Caco-2 (cell line): ENCODE measurements at places on chromosomes 2 and 18.

DNA sequence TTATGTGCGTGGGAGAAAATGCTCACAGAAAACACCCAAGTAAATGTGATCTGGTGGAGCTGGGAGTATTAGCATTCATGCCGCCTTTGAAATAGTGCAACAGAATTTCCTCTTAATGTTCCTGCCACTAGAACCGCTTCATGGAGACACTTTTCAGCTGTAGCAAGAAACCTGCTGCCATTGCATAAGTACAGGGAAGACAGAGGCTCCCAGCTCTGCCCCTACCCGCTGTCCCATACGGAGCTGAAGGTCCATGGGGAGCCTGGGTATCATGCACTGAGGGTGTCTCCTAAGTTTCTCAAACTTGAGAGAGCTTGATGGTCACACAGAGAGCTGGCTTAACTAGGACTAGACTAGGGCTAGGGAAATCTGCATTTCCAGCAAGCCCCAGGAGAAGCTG, 49.6 kb downstream of the CRIM1 start:
- DNase-seq = no peak

DNA sequence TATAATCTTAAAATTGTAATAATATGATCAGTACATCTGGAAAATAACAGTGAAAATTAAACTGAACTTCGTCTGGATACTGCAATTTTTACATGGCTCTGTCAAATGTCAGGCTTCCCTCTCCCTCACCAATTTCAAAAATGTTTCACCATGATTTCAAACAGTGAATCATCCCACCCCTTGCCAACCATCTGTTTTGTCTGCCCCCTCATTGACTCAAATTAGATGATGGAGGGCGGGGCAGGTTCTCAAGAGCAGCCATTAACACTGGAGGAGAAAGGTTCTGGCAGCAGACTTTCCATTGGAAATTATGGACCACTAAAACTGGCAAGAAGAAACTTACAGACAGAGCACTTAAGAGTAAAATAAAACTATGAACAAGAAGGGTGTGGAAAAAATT, 1195.7 kb upstream of the ZEB2 start:
- DNase-seq = no peak

DNA sequence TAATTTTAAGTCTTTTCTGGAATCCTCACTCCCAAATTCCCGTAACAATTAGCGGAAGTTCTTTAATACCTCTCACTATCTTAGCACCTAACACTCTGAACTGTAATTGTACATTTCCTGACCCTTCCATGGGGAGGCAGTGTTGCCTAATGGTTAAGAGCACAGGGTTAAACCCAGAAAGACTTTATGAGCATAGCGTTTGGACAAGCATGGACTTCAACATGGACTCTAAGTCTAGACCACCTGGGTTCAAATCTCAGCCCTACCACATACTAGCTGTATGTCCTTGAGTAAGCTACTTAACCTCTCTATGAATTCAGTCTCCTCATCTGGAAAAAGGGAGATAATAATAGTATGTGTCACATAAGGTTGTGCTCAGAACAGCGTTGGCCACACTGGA, 13.0 kb downstream of the ANTXR1 start:
- peak; percentile 69 for DNase-seq

DNA sequence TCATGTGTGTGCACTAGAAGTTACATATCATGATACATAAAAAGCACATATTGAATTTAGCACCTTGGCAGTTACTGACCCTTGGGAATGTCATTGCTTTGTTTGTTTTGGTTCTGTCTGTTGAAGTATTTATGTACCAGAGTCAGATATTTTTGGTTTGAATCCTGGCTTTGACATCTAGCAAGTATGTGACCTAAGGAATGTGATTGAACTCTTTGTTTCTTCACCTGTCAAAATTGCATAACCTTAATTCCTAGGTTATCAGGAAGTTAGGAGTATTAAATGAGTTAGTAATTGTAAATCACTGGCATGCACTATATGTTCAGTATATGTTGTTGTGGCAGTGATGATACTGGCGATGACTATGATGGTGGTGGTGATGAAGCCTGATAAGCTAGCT, 1003.5 kb upstream of the NRXN1 start:
- DNase-seq = no peak

DNA sequence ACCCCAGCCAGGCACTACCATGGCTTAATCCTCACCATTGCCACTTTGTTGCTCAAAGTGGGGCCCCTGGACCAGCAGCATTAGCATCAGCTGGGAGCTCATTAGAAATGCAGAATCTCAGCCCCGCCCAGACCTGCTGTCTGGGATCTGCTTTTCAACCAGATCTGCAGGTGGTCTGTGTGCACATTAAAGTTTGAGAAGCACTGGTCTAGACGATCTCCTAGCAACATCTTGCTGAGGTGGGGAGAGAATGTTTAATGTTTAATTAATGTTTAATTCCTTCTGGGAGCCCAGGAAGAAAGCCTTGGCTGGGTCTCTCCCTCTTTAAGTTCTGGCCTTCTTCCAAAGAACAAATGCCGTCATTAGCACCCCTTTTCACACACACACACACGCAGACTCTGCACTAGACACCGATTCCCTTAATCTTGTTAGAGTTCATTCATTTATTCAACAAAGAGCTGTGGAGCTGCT, 53.7 kb downstream of the EDAR start:
- DNase-seq = no peak

DNA sequence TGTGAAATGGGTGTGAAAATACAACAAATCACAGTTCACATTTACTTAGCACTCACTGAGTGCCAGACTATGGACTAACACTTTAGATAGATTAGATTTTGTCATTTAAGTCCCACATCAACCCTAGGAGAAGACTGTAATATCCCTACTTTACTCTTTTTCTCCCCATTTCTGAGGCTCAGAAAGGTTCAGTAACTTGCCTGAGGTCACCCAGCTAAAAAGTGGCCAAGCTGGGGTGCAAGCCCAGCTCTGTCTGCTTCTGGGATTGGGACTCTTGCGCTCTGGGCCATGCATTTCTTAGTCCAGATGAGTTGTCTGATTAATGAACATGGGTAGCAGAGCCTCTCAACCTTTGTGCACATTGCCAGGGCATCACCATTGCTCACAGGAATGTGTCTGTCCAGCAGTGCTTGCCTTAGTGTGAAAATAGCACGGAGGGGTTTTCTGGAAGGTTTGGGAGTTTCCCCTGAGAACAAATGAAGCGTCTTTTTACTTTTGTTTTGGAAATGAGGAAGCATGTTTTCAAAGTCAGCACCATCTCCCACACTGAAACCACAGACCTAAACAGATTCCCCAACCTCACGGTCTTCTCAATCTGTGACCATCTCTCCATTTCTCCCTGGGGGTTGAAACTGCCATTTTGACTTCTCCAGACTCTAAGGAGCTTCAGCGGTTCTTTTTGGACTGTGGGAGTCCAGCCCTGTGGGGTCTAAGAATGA, 31.9 kb downstream of the NRP2 start:
- no peak for DNase-seq

GRCh38 chr2:189421644-189422043, 19.6 kb upstream of the WDR75 start:
- DNase-seq = no peak

- DNase-seq = no peak
Measured at GRCh38 chr18:68848242-68848641, 50.4 kb downstream of the CCDC102B start.

DNA sequence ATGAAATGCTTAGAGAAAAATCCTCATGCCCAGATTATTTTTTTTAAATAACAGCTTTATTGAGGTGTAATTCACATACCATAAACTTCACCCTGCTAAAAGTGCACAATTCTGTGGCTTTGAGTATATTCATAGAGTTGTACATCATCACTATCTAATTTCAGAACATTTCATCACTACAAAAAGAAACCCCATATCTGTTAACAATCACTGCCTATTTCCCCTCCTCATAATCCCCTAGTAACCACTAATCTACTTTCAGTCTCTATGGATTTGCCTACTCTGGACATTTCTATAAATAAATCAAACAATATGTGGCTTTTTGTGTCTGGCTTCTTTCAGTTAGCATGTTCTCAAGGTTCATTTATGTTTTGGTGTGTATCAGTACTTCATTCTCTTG, 51.4 kb downstream of the OSBPL1A start:
- no peak for DNase-seq

DNA sequence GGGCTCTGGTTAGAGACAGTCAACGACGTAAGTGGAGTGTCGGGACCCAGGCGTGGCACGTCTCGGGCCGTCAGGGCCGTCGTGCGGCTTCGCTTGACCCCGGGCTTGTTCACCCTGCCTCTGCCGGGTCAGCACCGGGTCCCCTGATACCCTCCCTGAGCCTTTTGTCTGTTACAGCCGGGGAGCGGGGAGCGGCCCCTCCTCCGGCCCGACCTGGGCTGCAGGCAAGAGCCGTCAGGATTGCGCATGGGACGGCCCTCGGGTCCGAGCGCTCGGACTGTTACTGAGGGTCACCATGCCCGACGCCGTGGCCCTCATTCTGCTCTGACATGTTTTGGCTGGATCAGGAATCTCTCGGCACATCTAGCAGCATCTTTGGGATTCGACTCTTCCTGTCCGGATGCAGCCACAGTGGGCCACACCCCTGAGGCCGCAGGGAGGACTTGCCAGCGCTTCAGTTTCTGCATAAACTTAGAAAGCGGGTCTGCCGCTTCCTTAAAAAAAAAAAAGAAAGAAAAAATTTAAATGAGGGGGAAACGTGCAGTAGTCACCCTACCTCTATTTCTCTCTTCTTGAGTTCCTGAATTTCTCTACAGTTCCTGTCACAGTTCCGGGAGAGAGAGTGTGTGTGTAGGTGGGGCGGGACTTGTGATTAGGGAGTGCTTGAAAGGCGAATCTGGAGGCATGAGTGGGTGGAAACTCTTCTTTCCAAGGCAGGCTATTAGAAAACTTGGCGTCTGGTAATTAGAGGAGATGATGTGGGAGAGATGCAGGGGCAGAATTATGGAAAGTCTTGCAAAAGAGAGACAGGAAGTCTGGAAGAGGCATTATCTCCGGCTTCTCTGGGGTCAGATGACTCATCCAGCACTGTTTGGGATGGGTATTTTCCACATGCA, 909 bp downstream of the TMEM87B start:
- peak; percentile 51 for DNase-seq
